ENCODE measurements at places on chromosomes 1 and 21.

DNA sequence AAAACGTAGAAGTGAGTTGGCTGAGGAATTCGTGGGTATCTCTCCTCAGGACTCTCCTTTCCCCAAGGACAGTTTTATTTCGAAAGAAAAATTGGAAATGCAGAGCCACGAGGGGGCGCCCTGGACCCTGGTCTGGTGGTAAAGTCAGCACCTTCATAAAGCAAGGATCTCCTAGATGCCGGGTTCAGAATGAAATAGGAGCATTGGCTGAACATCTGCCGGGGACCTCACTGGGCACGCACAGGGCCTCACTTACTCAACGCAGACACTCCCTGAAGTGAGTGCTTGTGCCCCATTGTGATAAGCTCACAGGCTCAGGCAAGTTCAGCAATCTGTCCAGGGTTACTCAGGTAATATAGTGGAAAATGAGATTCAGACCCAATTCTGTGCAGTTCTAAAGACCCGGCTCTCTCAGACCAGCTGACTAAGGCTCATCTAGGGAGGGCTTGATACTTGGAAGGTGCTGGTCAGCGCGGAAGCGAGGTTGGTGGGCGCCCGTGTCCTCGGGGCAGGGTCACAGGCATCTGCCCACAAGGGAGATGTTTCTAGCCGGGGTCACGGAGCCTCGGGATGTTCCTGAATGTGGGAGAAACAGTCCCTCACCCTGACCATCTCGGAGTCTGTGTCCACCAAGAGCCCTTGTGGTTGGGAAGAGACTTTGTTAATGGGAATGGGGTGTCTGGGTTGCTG is 55.7 kb upstream of the ETV3 start:
- peak; percentile 76 for DNase-seq

GRCh38 chr1:245650441-245650960 is 495.7 kb downstream of the KIF26B start:
- DNase-seq, result no peak

DNA sequence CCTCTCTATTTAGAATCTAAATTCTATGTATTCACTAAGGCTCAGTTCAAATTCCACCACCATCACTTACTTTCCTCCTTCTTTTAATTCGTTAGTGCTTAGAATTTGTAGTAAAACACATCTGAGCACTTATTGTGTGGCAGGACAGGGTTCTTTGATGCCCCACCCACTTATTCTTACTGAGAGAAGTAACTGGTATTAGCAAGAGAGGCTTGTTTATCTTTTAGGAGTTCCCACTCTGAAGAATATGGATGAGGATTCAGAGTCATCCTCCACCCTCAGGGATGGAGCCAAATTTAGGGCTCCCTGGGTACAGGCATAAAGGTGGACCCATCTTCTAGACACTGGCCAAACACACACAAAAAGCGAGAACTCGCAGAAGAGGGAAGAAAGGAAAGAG is 11.5 kb upstream of the TAF1A start:
- no peak for DNase-seq

DNA sequence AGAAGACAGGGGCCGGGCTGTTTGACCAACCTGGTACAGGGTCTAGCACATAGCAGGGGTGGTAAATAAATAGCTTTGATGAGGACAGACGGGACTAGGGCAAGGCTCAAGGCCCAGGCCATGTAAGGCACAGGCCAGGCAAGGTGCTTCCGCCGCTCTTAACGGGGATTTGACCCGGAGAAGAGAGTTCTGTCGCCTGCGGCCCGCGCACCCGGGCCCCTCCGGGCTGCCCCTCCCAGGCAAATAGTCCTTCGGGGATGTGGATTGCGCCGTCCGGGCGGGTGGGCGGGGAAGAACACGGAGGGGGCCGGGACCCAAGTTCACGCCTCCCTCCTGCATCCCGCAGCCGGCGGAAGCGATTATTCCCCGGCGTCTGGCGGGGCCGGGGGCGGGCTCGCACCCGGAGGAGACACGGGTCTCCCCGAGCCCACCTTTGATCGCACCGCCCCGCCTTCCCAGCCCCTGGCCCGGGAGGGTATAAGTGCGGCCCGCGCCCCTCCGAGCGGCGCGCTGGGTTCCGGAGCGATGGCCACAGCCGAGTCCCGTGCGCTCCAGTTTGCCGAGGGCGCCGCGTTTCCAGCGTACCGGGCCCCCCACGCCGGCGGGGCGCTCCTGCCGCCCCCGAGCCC is at the start of gene MIXL1:
TSS of gene MIXL1 (plus strand) at position 508 of the 629 bp plus-strand sequence. CDS start at position 526, 18 bp downstream.
- DNase-seq, result peak; percentile 24

GRCh38 chr1:99645699-99646531 is at the start of gene PALMD:
Gene PALMD (plus strand): TSS chr1:99646113. CDS start chr1:99646318, 205 bp downstream.
- DNase-seq, result no peak

GRCh38 chr1:9843576-9843945 is 19.8 kb upstream of the CLSTN1 start:
- DNase-seq, result no peak

DNA sequence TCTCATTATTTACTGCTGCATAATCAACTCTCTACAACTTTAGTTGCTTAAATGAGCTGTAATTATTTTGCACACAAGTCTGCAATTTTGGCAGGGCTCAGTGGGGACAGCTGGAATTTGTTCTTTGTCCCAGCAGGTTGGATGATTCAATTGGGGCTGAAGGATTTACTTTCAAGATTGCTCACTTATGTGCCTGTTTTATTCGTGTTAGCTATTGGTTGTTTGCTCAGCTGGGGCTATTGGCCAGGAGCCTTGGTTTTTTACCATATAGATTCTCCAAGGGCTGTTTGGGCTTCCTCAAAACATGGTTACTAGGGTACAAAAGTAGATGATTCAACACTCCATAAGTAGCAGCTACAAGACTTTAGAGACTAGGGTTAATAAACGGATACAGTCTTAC is 13.4 kb downstream of the OR10R2 start:
- no peak for DNase-seq

- DNase-seq, result no peak
Measured at GRCh38 chr1:31795801-31796621, 19.8 kb downstream of the SPOCD1 start.

- DNase-seq, result no peak
Measured at GRCh38 chr1:113983391-113983790, 4.1 kb downstream of the OLFML3 start.

DNA sequence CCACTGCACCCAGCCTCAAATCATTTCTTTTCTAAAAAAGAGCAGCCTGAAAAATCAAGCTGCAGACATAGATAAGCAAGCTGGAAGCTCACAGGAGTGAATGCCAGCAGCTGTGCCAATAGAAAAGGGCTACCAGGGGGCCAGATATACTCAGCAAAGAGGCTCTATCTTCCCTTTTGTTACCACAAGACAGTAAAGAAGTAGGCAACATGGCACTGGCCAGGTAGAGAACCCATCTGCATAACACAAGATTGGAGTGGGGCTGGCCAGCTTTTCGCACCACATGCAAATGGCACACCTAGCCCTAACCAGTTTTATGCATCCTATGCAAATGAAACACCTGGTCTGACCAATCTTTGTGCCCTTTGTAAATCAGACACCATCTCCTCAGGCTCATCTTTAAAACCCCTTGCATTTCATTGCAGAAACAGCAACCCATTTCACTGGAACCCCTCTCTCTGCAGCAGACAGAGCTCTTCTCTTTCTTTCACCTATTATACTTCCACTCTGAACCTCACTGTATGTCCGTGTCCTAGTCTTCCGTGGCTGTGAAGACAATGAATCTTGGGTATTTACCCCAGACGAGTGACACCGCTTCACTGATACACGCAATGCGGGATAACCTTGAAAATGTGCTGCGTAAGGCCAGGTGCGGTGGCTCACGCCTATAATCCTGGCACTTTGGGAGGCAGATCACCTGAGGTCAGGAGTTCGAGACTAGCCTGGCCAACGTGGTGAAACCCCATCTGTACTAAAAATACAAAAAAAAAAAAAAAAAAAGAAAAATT is 15.1 kb downstream of the CASP9 start:
- no peak for DNase-seq

GRCh38 chr1:222074317-222074716 is 332.4 kb upstream of the DUSP10 start:
- no peak for DNase-seq

DNA sequence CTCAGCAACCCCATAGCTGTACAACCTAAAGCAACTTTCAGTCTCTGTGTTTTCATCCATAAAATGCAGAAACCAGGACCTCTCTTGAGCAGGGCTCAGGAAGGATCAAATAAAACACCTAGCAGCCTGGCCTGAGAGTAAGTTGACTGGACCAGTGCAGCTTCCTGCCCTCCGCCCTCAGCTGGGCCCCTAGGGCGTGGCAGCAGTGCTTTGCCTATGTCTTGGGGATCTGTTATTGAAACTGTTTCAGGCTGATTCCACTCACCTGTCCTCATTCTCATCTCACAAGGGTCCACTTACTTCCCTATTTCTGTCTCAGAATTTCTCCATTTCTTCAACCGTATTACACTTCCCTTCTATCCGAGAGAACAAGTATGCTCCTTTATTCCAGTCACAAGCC is 17.3 kb downstream of the LRRC42 start:
- DNase-seq, result no peak

DNA sequence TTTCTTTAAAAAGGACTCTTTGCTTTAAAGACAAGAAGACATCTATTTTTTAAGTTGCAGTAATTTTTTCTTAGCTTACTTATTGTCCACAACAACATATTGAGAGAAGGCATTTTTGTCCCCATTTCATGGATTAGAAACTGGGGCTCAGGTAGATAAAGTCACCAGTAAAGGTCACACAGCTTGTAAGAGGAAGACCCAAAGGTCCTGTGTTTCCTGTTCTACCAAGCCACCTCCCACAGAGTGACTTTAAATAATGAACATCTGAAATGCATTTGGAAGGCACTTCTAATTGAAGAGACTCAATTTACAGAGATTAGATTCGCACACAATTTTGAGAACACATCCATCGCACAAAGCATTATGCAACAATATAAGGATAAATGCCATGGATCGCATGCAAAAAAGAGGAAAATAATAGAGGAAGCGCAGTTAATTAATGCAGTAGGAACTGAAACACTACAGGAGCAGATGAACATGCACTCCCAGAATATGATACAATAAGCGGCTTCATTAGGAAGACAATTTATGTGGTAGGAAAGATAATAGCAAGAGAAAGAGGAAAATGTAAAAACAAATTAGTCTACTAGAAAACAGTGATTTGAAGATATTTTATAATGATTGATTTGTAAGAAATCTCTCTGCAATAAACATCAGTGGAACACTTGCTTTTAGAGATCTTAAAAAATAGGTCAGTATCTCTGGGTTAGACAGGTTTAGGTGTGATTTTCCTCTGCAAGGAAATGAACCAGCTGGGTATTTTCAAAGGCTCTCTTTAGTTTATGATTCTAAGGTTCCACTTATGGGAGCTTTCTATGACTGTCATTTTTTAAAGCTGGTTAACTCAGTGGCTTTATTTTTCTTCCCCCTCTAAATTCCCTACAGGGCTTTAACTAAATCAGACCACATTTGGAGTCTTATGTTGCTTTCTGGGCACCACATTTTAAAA is 27.1 kb upstream of the CD2 start:
- DNase-seq, result no peak

- DNase-seq, result no peak
Measured at GRCh38 chr21:36193200-36193599, 36.6 kb downstream of the DOP1B start.

GRCh38 chr1:151680826-151681225 is 35.8 kb downstream of the CELF3 start:
- no peak for DNase-seq

GRCh38 chr1:8910331-8910730 is 31.8 kb upstream of the ENO1 start:
- DNase-seq, result no peak

DNA sequence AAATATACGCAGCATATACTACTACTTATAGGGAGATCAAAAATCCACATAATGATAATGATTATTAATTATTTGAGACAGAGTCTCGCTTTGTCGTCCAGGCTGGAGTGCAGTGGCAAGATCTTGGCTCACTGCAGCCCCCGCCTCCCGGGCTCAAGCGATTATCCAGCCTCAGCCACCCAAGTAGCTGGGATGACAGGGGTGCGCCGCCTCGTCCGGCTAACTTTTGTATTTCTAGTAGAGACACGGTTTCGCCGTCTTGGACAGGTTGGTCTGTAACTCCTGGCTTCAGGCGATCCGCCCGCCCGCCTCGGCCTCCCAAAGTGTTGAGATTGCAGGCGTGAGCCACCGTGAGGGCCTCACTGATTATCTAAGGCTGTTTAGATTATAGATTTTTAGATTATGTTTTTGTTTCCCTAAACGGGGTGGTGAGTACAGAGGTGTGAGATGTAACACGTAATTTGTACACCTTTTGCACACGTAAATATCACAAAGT is 548 bp upstream of the SLC25A33 start:
- peak; percentile 11 for DNase-seq

- no peak for DNase-seq
Measured at GRCh38 chr1:208233546-208233945, 10.6 kb downstream of the PLXNA2 start.

GRCh38 chr1:206955476-206956451 is 9.5 kb upstream of the PIGR start:
- DNase-seq, result no peak

GRCh38 chr1:225280563-225280962 is 147.3 kb downstream of the LBR start:
- no peak for DNase-seq

DNA sequence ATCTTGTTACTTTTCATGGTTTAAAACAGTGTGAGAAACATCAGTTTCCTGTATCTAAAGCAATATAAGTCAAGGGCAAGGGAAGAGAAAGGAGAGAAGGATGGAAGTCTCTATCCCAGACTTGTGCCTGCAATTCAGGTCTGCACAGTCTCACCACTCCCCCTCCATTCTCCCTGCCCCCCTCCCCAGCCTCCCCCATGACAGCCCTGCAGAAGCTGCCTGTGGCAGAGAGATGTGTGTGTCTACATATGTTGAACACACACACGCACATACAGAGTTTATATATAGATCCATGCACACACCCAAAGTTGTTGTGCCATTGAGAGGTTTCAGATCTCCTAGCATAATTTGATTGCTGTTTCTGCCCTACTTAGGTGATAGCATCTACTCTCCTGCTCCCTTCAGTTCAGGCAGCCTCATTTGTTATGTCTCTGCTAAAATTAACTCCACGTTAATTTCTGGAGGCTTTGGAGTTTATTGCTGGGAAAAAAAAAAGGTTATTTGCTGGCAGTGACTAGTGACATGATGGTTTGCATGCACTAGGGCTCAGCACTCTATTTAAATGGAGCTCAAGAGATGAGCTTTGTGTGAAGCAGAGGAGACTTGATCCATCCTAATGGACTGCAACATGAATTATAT is 124.9 kb upstream of the SMYD2 start:
- no peak for DNase-seq

- DNase-seq, result no peak
Measured at GRCh38 chr1:186443638-186444037, 17.3 kb downstream of the PDC start.

DNA sequence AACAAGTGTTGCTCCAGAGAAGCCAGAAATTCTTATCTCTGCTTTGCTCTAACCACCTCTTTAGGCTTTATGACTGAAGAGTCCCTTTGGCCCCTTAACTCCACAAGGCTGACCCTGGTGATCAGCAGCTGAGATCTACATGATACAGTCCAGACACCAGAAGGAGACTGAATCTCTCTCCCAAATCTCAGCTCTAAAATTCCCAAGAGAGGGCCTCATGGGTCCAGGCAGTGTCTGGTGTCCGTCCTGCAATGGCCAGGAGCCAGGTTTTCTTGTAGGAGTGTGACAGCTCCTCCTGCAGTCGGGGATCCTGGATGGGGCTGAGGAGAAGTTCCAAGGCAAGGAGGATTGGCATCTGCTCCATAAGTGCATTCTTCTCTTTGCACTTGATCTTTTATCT is 35.3 kb downstream of the L1TD1 start:
- no peak for DNase-seq
